ENCODE measurements at places on chromosomes 7 and 10.
A peak's percentile ranks its signal among the peaks of the same experiment; 100 is the strongest.

- DNase-seq = no peak
Observed at GRCh38 chr10:89633484-89633883, 11.6 kb downstream of the PANK1 start.

GRCh38 chr10:12735843-12736462, 265.6 kb downstream of the CCDC3 start:
- DNase-seq = no peak

GRCh38 chr10:124917428-124918190, 24.3 kb upstream of the ZRANB1 start:
- DNase-seq = peak; percentile 14

DNA sequence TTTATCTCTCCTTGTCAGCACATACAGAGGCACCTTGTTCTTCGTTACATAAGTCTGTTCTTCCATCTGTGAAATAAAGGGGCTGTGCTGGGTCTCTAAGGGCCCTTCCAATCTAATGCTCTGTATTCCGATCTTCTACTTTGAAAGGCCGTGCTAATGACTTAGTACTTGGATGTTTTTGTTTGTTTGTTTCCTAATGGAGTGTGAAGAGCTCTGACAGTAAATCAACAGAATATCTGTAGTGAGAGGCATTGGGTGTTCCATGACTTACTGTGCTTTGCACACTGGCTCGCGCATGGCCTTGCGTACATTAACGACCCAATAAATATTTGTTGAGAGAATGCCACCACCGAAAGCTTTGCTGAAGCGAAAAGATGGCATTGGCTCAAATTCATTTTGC, 162.1 kb downstream of the CHN2 start:
- DNase-seq = no peak

DNA sequence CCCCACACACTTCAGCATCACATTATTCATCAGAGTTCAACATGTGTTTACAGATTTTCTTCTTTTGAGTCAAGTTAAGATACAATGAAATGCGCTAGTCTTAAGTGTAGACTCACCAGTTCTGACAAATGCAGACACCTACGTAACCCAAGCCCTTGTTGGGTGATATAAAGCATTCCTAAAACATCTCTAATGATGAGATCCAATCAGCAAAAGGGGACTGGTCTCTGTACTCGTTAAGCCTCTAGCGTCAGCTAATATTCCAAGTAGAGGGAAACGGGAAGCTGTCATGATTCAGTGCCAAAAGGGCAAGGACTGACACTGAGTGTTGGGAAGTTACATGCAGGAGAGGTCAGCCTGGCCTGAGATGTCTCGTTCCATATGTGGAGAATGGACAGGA, 38.7 kb upstream of the TRIL start:
- DNase-seq = no peak

GRCh38 chr7:67854221-67855178, 857.9 kb downstream of the TYW1 start:
- no peak for DNase-seq
